T follicular helper cell (primary cell): ENCODE measurements at places on chromosomes 13 and 19.

- DNase-seq: no peak
Measured at GRCh38 chr13:44306371-44307192, 67.0 kb upstream of the SERP2 start.

DNA sequence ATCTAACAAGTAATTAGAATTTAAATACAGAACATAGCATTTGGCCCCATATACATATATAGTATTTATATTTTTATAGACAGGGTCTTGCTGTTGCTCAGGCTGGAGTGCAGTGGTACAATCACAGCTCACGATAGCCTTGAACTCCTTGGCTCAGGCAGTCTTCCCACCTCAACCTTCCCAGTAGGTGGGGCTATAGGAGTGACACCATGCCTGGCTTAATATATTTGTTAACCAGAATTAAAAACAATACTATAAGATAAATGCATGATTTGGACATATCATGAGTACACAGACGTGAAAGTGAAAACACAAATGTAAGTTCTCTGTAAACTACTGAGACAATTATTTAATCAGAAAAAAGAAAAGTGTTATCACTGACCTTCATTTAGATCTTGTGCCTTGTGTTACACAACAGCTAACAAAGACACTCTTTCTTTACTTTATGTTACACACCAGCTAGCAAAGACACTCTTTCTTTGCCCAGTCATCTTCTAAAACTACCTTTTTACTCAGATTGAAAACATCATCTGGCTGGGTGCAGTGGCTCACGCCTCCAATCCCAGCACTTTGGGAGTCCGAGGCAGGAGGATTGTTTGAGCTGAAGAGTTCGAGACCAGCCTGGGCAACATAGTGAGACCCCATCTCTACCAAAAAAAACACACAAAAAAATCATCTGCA is 22.6 kb downstream of the CARS2 start:
- DNase-seq: no peak

- DNase-seq: no peak
Measured at GRCh38 chr19:35812220-35813042, at the start of gene PRODH2. Gene PRODH2, minus strand, starts transcription at chr19:35812845. Its CDS starts 40 bp downstream, at chr19:35812805.

DNA sequence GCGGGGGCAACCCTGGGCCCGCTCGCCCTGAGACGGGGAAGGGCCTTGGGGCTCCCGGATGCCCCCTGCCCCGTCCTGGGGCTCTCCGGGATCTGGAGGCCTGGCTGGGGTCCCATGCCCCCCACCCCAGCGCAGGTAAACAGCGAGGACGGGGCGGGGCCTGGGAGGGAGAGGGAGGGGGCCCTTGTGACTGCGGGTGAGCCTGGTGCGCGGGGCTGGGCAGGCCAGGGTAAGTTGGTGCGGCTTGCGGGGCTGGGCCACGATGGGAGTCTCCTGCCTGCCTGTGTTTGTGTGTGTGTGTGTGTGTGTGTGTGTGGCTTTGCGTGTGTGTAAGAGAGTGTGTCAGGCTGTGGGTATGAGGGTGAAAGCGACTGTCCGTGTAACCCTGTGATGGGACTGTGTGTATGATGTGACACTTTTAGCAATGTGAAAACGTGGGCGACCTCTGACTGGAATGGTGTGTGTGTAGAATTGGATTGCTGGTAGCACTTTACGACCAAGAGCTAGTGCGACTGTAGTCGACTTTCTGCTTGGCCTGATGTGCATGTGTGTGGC is 426 bp downstream of the KLC3 start:
- no peak for DNase-seq

GRCh38 chr19:35119578-35120155 is 4.0 kb downstream of the FXYD3 start:
- no peak for DNase-seq

DNA sequence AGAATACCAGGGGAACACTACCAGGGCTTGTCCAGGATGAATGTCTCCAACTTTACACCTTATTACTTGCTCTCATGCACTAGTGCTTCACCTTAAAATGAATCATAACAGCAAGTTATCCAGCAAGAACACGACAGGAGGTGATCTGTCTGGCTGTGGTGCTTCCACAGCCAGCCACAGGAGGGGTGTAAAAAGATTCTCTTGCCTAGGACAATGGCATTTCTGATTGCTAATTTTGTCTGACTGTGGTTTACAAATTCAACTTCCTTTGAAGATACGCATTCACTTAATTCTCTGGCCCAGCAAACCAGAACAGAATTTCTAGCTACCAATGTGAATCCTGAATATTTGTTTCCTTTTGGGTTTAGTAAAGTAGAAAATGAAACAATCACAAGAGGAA is 23.1 kb upstream of the COG3 start:
- DNase-seq: no peak

- no peak for DNase-seq
Measured at GRCh38 chr13:97977982-97978381, 24.5 kb downstream of the IPO5 start.

DNA sequence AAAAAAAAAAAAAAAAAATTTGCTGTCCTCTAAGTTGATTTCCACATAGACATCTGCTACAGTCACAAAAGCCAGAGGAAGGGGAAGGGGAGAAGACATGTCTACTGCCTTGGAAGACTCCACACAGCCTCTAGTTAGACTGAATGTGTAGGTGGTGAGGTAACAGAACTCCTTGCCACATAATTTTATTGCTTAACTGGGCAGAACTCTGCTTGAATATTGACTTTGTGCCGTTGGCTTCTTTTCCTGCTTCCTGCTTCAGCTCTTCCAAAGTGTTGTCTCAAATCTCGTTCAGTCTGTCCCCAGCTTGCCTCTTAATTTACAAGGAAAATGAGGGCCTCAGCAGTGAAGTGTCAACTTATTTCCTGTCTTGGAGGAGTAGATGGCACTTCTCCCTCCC is 37.1 kb downstream of the ESD start:
- no peak for DNase-seq

DNA sequence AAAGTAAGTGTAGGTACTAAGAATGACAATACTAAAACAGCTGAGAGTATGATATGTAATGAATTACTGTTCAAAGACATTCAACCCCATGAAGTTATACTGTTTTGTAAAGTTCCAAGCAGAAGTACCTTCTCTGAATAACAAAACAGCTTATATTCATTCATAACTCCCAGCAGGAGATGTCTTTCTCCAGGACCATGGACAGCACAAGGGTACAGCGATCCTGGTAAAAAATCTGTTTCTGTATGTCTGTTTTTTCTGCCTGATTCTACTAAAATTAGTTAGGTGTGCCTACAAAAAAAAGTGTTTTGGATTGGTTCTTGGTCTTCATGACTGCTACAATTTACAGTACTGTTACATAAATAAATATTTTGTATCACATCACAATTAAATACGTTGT is 172.5 kb upstream of the SLITRK5 start:
- no peak for DNase-seq

DNA sequence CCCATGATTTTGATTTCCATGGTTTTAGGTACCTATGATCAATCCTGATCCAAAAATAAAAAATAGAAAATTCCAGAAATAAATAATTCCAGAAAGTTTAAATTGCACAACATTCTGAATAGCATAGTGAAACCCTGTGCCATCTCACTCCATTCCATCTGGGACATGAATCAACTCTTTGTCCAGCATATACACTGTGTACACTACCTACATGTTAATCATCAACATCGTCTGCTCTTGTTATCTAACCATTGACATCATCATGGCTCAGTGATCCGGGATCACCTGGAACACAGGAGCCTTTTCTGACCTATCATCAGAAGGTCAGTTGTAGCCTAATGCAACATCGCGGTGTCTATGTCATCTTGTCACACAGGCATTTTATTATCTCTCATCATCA is 75.6 kb downstream of the MYO16 start:
- DNase-seq: no peak

DNA sequence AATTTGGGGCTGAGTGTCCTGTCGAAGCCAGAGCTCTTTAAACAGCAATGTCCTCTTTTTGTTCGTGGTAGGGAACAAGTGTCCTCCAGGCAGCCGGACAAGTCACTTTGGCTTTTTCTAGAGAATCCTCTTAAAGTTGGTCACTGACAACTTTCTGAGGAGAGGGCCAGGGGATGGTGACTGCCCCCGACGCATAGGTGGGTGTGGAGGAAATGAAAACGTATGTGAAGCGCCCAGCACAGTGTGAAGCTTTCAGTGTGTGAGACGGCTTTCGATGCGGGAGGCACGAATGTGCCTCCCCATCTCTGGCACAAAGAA is 45.8 kb upstream of the ZNF536 start:
- DNase-seq: no peak

- no peak for DNase-seq
Measured at GRCh38 chr19:9883231-9883758, 48.2 kb downstream of the PIN1 start.

GRCh38 chr19:46210669-46211068 is 18.9 kb upstream of the IGFL1 start:
- DNase-seq: no peak

GRCh38 chr13:39318161-39318560 is 279.9 kb downstream of the NHLRC3 start:
- DNase-seq: no peak
